GM18507 (cell line): ENCODE measurements at places on chromosomes 1 and 21.

- no peak for DNase-seq
Measured at GRCh38 chr1:183228347-183229220, 42.5 kb downstream of the LAMC2 start.

GRCh38 chr1:226702318-226702956 lies 36.6 kb downstream of the ITPKB start:
- no peak for DNase-seq

GRCh38 chr21:43370091-43370658 lies 56.8 kb downstream of the SIK1 start:
- no peak for DNase-seq

GRCh38 chr1:84298684-84299535 lies 2.6 kb upstream of the SAMD13 start:
- DNase-seq: peak; percentile 22

- DNase-seq: no peak
Measured at GRCh38 chr21:35314857-35315582, 265.9 kb upstream of the RUNX1 start.

GRCh38 chr1:116268211-116268610 lies 104.8 kb upstream of the ATP1A1 start:
- DNase-seq: no peak

- no peak for DNase-seq
Measured at GRCh38 chr1:248906753-248907661, 972 bp downstream of the PGBD2 start.

DNA sequence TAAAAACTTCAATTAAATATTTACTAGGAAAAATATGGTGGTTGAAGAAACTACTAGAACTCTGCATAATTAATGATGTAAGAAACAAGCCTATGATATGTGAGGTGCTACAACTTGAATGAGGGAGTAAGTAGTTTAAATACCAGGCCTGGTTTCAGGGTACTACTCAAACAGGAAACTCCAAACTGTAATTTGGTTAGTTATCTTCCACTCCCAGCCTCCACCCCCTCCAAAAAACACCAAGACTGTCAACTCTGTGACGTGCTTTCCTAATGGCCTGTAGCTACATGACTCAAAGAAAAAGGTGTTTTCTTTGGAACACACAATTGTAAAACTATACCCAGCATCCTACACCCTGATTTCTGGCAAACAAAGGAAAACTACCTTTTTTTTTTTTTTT lies 55.9 kb upstream of the RCC1 start:
- no peak for DNase-seq

- DNase-seq: peak; percentile 53
Measured at GRCh38 chr1:154479764-154480421, 22.1 kb upstream of the TDRD10 start.

DNA sequence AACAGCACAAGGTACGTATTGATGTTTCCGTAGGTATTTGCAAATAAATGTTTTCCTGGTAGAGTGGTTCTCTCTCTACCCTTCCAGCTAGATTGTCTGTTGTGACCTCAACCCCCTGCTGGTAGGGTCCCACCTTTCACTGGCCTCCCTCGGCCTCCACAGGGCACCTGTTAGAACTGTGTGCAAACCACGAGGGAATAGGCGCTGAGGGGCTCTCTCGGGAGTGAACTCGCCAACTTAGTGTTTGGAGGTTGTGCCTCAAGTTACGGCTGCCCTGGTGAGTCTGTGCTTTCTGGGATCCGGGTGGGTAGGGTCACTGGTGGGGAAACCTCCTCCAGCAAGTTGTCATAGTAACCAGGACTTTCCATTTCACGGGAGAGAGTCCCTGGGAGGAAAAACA lies 204.7 kb upstream of the EDN2 start:
- no peak for DNase-seq

- no peak for DNase-seq
Measured at GRCh38 chr1:232650845-232651244, 20.9 kb upstream of the SIPA1L2 start.

GRCh38 chr1:62467092-62467491 lies 30.2 kb downstream of the USP1 start:
- DNase-seq: no peak

- DNase-seq: no peak
Measured at GRCh38 chr1:245404952-245405351, 250.2 kb downstream of the KIF26B start.

GRCh38 chr1:241612533-241613477 lies 27.4 kb downstream of the CHML start:
- DNase-seq: no peak

DNA sequence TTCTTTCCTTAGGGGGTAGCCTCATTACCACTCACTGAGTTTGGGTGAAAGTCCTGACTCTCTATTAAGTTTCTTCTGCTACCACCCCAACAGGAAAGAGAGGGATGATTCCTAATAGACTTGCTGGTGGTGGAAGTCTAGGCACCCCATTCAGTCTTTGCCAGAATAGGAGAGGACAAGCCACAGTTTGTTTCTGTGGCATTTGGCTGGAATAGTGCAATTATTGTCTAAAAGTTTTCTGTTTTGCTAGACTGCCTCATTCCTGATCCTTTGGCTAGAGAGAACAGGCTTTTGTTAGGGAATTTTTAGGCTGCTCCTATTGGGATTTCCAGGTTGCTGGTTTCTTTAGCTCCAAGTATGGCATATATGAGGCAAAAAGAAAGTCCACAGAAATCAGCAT lies 9.9 kb upstream of the HJV start:
- DNase-seq: no peak

DNA sequence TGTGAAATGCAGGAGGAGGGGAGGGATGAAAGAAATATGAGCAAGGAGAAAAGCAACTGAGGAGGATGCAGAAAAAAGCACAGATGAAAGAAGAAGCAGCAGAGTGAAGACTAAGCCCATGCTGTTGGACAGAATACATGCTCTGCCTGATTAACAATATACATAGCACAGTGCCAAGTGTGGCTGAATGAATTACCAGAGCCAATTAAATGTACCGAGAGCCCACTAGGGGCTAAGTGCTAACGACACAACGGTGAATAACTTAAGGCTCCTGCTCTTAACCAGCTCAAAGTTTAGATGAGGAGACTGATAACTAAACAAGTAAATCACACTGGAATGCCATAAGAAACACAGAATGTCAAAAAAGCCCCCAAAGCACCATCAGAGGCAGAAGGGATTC lies 15.6 kb downstream of the CADM3 start:
- DNase-seq: no peak

- no peak for DNase-seq
Measured at GRCh38 chr1:198933515-198934222, 294.8 kb downstream of the PTPRC start.

GRCh38 chr1:219806020-219806419 lies 122.3 kb downstream of the SLC30A10 start:
- no peak for DNase-seq

DNA sequence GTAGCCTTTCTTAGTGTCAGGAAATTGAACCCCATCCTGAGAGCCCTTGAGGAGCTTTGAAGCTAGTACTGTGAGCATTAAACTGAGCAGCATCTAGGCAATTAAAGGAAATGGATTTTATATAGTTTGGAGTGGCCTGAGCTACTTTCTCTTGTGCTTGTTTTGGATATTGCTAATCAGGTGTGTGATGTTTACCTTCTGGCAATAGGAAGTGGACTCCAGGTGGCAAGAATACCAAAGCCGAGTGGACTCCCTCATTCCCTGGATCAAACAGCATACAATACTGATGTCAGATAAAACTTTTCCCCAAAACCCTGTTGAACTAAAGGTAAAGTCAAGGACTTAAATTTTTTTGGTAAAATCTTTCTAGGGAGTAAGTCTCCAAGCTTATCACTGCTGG lies 79.4 kb downstream of the MACF1 start:
- DNase-seq: no peak

DNA sequence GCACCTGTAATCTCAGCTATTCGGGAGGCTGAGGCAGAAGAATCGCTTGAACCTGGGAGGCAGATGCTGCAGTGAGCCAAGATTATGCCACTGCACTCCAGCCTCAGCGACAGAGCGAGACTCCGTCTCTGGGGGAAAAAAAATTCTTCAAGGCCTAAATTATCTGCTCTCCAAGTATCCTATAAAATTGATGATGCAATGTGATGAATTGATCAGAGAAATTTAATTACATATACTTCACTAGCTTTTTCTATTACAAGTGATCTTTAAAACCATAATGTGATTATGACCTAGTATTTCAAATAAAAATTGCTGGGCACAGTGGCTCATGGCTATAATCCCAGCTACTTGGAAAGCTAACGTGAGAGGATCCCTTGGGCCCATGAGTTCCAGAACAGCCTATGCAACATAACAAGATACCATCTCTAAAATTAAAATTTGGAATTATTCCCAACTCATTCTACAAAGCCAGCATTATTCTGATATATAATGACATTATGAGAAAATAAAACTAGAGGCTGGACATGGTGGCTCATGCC lies 43.7 kb downstream of the ARID4B start:
- DNase-seq: no peak

DNA sequence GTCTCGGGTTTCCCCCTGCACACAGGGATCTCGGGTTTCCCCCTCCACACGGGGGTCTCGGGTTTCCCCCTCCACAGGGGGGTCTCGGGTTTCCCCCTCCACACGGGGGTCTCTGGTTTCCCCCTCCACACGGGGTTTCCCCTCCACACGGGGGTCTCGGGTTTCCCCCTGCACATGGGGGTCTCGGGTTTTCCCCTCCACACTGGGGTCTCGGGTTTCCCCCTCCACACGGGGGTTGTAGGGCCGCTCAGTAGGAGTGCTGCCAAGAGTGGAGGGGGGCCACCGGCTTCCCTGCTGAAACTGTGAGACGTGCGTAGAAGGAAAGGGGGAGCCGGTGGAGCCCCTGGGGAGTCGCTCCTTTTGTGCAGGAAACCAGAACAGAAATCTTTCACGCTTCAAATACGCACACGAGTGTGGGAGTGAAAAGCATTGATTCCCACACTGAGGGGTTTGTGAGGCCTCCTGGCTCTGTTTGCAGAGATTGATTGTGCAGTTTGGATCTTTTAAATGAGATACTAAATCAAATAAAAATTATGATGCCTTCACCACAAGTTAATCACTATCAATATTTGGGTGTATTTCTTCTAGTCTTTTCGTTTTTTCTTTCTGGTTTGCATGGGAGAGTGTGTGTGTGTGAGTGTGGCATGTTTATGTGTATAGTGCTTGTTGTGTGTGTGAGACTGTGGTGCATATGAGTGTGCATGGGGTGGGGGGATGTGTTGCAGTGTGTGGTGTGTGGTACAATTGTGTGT lies 54.3 kb upstream of the TRAPPC10 start:
- no peak for DNase-seq

GRCh38 chr21:36816561-36817130 lies 117.7 kb downstream of the SIM2 start:
- no peak for DNase-seq

DNA sequence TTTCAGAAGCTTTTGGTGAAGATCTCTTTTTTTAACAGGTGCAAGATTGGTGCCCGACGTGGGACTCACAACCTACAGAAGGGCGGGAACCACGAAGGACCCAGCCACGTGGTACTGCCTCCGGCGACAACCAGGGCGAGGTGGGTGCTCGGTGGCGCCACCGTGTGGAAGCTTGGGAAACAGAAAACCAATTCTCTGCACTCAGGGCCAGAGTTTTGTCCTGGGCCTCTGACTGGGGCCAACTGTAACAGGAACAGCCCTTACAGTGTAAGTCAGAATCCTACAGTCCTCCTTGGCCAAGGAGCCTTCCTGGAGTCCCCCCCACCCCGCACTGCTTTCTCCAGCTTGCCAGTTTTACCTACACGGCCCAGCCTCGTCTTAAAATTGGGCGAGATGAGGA lies 11.6 kb upstream of the S100A7A start:
- no peak for DNase-seq

DNA sequence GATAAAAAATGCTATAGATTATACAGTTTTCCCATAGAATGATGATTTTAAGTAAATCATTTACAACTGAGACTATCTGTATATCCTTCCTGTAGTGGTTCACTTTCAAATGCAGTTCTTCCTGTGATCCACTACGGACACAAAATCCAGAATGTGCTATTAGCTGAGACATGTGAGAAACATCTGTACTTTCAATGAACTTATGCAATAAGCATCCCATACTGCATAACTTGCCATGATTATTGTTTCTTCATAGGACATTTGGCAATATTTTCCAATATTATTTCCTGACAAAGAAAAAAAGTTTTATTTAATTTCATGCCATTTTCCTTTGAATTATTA lies 83.5 kb upstream of the PRDX6 start:
- no peak for DNase-seq

GRCh38 chr1:42658877-42659337 lies 684 bp downstream of the PPIH start:
- no peak for DNase-seq

GRCh38 chr1:154867841-154868605 lies 2.1 kb downstream of the KCNN3 start:
- no peak for DNase-seq

DNA sequence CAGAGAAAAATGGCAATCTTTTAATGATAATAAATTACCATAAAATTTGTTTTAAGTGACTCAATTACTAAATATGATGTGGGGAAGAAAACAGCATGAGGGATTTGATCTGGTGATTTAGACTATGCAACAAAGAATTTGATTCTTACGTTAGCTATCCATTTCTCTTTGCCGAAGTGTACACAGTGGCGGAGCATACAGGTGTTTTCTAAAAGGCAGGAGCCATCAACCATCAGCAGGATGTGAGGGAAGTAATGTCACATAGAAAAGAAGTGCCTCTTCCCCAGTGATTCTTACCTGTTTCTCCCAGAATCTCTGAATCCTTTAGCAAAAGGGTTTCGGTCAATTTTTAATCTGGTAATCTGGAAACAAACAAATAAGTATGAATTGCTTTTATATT lies 74.3 kb downstream of the TBX15 start:
- DNase-seq: no peak

DNA sequence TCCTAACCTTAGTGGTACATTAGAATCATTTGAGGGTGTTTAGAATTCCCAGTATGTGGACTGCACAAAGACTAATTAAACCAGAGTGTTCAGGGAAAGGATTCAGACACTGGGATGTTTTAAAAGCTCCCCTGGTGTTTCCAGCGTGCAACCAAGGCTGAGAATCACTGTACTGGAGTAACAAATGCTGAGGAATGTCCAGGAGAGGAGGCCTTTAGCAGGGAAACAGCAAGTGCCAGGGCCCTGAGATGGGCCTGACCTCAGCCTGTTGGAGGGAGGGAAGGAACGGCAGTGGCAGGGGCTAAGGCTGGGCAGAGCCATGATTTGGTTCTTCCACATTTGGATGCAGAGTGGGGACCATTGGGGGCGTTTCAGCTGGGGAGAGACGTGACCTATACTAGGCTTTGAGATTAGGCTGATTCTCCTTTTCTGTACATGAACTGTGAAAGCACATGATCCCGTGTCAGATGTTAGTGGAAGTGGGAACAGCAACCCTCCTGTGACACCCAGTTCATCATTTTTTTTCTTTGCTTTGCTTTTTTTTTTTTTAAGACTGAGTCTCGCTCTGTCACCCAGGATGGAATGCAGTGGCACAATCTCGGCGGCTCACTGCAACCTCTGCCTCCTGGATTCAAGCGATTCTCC lies 49.3 kb downstream of the KANK4 start:
- no peak for DNase-seq
